ENCODE measurements at places on chromosomes 12 and 14. TPM values are rescaled to one million over a fixed set of nuclear protein-coding genes. Genes with fewer than 3 reads are reported as not detected.

GRCh38 chr12:12452326-12452902 is 95.5 kb downstream of the BORCS5 start:
- peaks cover 16% of the 10 kb centered on the region for H3K4me1 ChIP-seq
- no peak overlapping the region for H3K4me3 ChIP-seq
- no peaks in the 10 kb centered on the region for H3K27me3 ChIP-seq
- peaks cover 5% of the 10 kb centered on the region for H3K36me3 ChIP-seq
- H3K27ac ChIP-seq: no peak overlapping the region

REC8 gene
- 25.0 TPM for total RNA-seq

GRCh38 chr12:127606476-127607015 is 660.4 kb upstream of the TMEM132C start:
- no peaks in the 10 kb centered on the region for H3K27me3 ChIP-seq
- no peak overlapping the region for H3K27ac ChIP-seq
- no peak overlapping the region for H3K4me3 ChIP-seq
- no peaks in the 10 kb centered on the region for H3K4me1 ChIP-seq
- DNase-seq: no peak
- H3K36me3 ChIP-seq: no peaks in the 10 kb centered on the region

DNA sequence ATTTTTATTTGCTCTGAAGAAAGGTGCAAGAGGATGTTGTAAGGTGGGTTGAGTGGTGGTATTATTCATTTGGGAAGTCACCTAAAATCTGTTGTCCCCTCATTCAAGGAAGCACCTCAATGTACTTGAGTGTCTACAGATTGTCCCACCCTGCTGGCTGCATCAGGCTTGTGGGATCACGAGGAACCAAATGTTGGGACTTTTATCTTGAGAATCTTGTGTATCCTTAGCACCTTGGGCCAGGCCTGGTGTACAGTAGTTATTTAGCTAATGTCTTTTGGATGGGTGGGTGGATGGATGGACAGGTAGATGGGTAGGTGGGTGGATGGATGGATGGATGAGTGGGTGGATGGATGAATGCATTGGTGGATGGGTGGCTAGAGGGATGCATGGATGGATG is 519.3 kb downstream of the BCL11B start:
- no peak overlapping the region for H3K4me3 ChIP-seq
- H3K36me3 ChIP-seq: peaks cover 3% of the 10 kb centered on the region
- H3K4me1 ChIP-seq: peaks cover 4% of the 10 kb centered on the region
- H3K27ac ChIP-seq: no peak overlapping the region

KRT74 gene
- not detected for total RNA-seq

- H3K4me1 ChIP-seq: peaks cover 8% of the 10 kb centered on the region
- H3K36me3 ChIP-seq: no peaks in the 10 kb centered on the region
- no peaks in the 10 kb centered on the region for H3K27me3 ChIP-seq
These were observed 140.7 kb downstream of the DYRK2 start for GRCh38 chr12:67789266-67789665.

DNA sequence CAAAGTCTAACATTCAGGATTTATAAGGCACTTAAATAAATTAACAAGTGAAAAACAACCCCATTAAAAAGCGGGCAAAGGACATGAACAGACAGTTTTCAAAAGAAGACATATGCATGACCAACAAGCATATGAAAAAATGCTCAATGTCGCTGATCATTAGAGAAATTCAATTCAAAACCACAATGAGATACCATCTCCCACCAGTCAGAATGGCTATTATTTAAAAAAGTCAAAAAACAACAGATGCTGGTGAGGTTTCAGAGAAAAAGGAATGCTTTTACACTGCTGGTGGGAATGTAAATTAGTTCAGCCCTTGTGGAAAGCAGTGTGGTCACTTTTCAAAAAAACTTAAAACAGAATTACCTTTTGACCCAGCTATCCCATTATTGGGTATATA is 60.7 kb upstream of the BDKRB2 start:
- no peak for DNase-seq

- H3K36me3 ChIP-seq: no peaks in the 10 kb centered on the region
- no peaks in the 10 kb centered on the region for H3K27me3 ChIP-seq
- no peak for DNase-seq
- H3K4me1 ChIP-seq: peaks cover 3% of the 10 kb centered on the region
These were observed 46.7 kb downstream of the TESC start for GRCh38 chr12:117052386-117053049.

NEUROD4 gene
- total RNA-seq: not detected

DNA sequence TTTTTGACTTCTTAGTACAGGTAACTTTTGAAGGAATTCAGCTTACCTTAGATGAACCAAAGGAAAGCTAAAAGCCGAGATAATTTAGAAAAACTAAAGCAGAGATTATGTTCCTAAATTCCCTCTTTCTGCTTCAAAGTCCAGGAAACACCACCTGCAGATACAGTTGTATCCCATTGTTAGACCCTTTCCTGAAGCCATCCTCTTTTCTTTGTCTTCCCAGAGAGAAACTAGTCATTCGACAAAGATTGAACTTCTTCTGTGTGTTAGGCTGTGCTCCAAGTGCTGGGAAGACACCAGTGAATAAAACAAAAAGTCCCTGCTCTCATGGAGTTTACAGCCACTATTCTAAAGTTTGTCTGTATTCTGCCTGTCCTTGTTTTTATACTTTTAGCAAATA is 29.3 kb downstream of the PPM1A start:
- peaks cover 22% of the 10 kb centered on the region for H3K36me3 ChIP-seq
- no peak overlapping the region for H3K27ac ChIP-seq
- peaks cover 45% of the 10 kb centered on the region for H3K4me1 ChIP-seq
- no peak for DNase-seq
- no peak overlapping the region for H3K4me3 ChIP-seq
- H3K27me3 ChIP-seq: no peaks in the 10 kb centered on the region

GRCh38 chr12:98217257-98217656 is 298.1 kb upstream of the TMPO start:
- no peaks in the 10 kb centered on the region for H3K36me3 ChIP-seq
- no peaks in the 10 kb centered on the region for H3K4me1 ChIP-seq
- no peak overlapping the region for H3K4me3 ChIP-seq
- H3K27me3 ChIP-seq: peaks cover 8% of the 10 kb centered on the region

DNA sequence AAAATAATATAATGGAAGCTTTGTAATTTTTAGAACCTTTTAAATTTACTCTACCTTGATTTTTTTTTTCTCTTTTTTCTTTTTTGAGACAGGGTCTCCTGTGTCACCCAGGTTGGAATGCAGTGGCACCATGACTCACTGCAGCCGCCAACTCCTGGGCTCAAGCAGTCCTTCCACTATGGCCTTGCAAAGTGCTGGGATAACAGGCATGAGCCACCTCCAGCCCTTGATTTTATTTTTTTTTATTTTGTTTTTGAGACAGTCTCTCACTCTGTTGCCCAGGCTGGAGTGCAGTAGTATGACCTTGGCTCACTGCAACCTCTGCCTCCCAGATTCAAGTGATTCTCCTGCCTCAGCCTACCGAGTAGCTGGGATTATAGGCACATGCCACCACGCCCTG is 65.3 kb upstream of the TRAF3 start:
- peaks cover under 1% of the 10 kb centered on the region for H3K4me1 ChIP-seq
- no peak overlapping the region for H3K4me3 ChIP-seq
- H3K36me3 ChIP-seq: peaks cover 26% of the 10 kb centered on the region
- no peaks in the 10 kb centered on the region for H3K27me3 ChIP-seq
- DNase-seq: no peak

C12orf50 gene
- total RNA-seq: not detected

- H3K27me3 ChIP-seq: no peaks in the 10 kb centered on the region
- no peaks in the 10 kb centered on the region for H3K4me1 ChIP-seq
- no peak for DNase-seq
- H3K36me3 ChIP-seq: no peaks in the 10 kb centered on the region
- H3K4me3 ChIP-seq: no peak overlapping the region
- H3K27ac ChIP-seq: no peak overlapping the region
These were observed 851.4 kb upstream of the SEL1L start for GRCh38 chr14:82385048-82385447.

GRCh38 chr12:67070604-67071003 is 198.6 kb upstream of the CAND1 start:
- peaks cover 48% of the 10 kb centered on the region for H3K27me3 ChIP-seq
- H3K4me1 ChIP-seq: peaks cover 7% of the 10 kb centered on the region
- H3K27ac ChIP-seq: no peak overlapping the region
- no peaks in the 10 kb centered on the region for H3K36me3 ChIP-seq
- H3K4me3 ChIP-seq: peak overlapping the region; percentile 75
- DNase-seq: no peak

MLH3 gene
- 29.0 TPM for total RNA-seq

- no peak overlapping the region for H3K27ac ChIP-seq
- H3K4me3 ChIP-seq: no peak overlapping the region
- DNase-seq: no peak
- H3K4me1 ChIP-seq: peaks cover 10% of the 10 kb centered on the region
- H3K27me3 ChIP-seq: no peaks in the 10 kb centered on the region
These were observed 92.0 kb downstream of the PLEKHG7 start for GRCh38 chr12:92794814-92795213.

GRCh38 chr12:2258025-2258424 is 205.2 kb downstream of the CACNA1C start:
- no peaks in the 10 kb centered on the region for H3K36me3 ChIP-seq
- H3K4me1 ChIP-seq: peaks cover 12% of the 10 kb centered on the region
- H3K4me3 ChIP-seq: no peak overlapping the region
- H3K27me3 ChIP-seq: no peaks in the 10 kb centered on the region

KLHL33 gene
- total RNA-seq: 0.54 TPM

GRCh38 chr12:10392394-10392930 is 2.6 kb upstream of the KLRK1 start:
- H3K4me3 ChIP-seq: peak overlapping the region; percentile 67
- H3K4me1 ChIP-seq: peaks cover 51% of the 10 kb centered on the region

DNA sequence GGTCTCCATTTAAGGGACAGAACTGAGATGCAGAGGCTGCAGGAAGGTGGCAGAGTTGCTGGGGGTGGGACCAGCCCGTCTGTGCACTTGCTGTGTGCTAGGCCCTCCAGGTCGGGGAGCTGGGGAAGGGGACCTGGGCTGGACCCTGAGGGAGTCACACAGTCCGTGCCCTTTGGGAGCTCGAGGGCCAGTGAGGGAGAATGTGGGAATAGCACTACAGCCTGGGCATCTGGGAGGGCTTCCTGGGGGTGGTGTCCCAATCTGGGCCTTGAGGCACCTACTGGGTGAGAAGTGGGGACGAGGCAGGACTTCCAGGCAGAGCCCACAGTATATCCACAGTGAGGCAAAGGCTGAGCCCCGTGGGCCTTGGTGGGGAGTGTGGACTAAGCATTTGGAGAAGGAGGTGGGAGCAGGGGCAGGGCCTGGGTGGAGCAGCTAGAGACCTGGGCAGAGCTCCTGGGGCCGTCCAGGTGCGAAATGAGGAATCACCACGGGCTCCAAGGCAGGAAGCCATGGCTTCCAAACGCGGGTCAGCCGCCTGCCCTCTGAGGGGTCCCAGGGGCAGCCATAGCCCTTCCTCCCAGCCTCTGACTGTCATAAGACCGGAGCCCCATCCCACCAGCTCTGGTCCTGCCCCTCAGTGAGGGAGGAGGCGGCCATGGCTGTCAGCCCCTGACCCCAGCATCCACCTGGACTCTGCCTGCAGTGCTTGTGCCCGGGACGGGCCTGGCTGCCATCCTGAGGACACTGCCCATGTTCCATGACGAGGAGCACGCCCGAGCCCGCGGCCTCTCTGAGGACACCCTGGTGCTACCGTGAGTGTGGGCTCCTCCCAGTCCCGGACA is 6.6 kb downstream of the ASPG start:
- peaks cover 3% of the 10 kb centered on the region for H3K4me1 ChIP-seq
- H3K4me3 ChIP-seq: no peak overlapping the region
- no peak for DNase-seq
- peaks cover 2% of the 10 kb centered on the region for H3K27me3 ChIP-seq

- no peak overlapping the region for H3K4me3 ChIP-seq
- H3K27ac ChIP-seq: no peak overlapping the region
- H3K4me1 ChIP-seq: peaks cover 6% of the 10 kb centered on the region
- H3K27me3 ChIP-seq: no peaks in the 10 kb centered on the region
- DNase-seq: no peak
These were observed 8.4 kb downstream of the PACS2 start for GRCh38 chr14:105322791-105323556.

GRCh38 chr14:75913183-75913582 is 68.6 kb downstream of the TGFB3 start:
- no peak overlapping the region for H3K27ac ChIP-seq
- no peak for DNase-seq
- no peaks in the 10 kb centered on the region for H3K27me3 ChIP-seq
- no peaks in the 10 kb centered on the region for H3K4me1 ChIP-seq
